ENCODE measurements at places on chromosomes 5 and 9. TPM values are rescaled to one million over a fixed set of nuclear protein-coding genes. Genes with fewer than 3 reads are reported as not detected.

Gene C5orf58
- total RNA-seq, result not detected

DNA sequence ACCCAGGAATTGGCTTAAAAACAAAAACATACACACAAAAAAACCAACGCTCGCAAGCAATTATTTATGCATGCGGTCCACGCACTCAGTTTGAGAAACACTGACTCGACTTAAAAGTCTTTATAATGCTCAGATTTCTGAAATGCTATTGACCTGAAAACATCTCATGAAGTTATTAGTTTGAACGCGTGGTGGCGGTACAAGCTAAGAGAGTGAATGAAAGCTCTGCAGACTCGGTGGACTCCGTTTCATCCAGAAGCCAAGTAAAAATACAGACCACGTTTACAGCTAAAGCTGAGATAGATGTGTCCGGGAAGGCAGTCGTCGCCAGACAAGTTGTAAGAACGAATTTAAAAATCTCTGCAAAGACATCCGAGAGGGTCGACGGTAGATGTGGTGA, at the start of gene PCDHB6:
Gene PCDHB6, plus strand, starts transcription at position 246 of the 400 bp plus-strand sequence. CDS start 201 bp downstream, outside the sequence.
- DNase-seq, result peak; percentile 7

GRCh38 chr5:122229551-122229950, 82.5 kb upstream of the SNCAIP start:
- DNase-seq, result no peak

DNA sequence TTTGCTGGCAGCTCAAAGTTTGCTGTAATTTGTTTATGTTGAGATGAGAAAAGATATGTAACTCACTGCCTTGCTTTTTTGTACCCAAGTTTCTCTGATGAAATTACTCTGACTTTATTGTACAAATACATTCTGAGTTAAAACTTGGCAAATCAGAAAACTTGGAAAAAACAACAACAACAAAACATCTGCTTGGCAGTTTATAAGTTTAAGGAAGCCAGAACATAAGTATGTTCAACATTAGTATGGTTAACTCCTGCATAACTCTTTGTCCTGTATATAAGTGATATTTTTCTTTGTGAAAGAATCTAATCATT, 233.1 kb downstream of the MAST4 start:
- no peak for DNase-seq

GRCh38 chr9:4366591-4367330, 66.9 kb upstream of the GLIS3 start:
- DNase-seq, result peak; percentile 53

GRCh38 chr9:100355561-100355960, 2.8 kb upstream of the TEX10 start:
- DNase-seq, result no peak

GRCh38 chr5:137176126-137176525, 323.0 kb downstream of the SPOCK1 start:
- DNase-seq, result no peak

Gene AFAP1L1
- total RNA-seq, result 11.9 TPM

DNA sequence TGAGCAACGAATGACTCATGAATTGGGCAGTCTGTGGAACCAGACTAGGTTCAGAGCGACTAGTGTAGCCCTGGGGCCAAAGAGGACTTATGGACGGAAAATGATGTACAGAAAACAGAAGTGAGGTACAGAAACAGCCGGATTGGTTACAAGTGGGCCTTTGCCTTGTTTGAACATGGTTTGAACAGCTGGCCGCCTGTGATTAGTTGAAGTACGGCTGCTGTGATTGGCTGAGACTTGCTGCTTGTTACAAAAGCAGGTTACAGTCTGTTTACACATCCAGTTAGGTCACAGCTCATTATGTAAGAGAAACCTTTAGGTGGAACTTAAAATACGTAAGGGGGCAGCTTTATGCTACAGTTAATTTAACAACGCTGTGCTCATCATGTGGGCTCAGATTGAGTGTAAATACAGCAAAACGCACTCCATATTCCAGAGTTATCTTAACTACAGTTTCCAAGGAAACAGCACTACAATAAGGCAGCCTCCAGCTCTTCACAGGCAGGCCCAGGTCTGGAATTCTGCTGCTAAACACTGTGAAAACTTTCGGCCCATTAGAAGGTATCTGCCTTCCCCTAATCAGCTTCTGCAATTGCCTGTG, 6.5 kb downstream of the AMACR start:
- peak; percentile 36 for DNase-seq

Data from fibroblast of villous mesenchyme (primary cell).